Activated T-cell treated with anti-CD3 and anti-CD28 coated beads, Interleukin-2, amount 50 U/mL, for 1 hour (primary cell): ENCODE measurements at places on chromosomes 16 and 17.

- no peak for DNase-seq
Measured at GRCh38 chr16:11145819-11146211, 110.2 kb downstream of the SOCS1 start.

DNA sequence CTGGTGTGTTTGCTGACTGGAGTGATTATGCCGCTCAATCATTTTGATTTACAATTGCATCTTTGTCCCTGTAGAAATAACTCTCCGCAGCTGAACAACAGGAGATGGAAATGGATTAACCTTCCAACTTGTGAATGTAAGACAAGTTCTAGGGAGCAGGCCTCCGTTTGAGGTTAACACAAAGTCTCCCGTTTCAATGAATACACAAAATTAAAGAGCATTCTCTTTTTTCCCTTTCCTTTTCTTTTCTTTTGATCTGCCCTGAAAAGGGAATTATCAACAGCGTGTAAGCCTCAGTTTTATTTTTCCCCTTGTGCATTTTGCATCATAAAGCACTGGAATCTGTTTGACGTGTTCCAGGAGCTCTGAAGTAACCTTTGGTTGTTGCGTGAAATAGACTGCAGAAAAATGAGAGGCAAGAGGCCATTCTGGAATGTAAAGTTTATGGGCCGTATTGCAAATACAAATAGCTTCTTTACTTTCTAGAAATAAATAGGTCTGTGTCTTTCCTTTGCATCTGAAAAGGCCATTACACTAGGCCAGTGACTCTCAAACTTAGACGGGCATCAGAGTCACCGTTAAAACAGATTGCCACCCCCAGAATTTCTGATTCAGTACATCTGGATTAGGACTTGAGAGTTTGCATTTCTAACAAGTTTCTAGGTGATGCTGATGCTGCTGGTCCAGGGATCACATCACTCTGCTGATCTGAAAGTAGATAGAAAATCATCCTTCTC is 164.7 kb downstream of the ZNF18 start:
- no peak for DNase-seq

GRCh38 chr16:19005561-19006445 is 22.1 kb downstream of the TMC7 start:
- DNase-seq = no peak

- no peak for DNase-seq
Measured at GRCh38 chr16:30009990-30010843, 610 bp downstream of the DOC2A start.
